Amniotic epithelial cell (primary cell): ENCODE measurements at places on chromosomes 5 and 9.
A peak's percentile ranks its signal among the peaks of the same experiment; 100 is the strongest.

DNA sequence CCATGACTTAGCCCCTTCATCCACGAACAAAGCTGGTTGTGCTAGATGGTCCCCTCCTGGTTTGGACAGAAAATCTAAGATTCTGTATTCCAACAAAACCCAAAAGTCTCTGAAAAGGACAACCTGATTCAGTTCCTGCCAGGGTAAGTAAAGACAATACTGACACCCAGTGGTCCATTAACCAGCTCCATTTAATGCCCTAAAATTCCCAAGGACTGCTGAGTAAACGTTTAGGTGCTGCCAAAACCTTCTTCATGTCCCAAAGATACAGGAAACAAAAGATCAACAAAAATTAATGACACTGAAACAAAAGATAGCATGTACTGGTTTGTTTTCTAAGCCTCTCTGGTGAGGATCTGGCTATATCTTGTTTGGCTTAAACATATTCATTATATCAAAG, 25.3 kb upstream of the PPP1R2B start:
- DNase-seq, result no peak

DNA sequence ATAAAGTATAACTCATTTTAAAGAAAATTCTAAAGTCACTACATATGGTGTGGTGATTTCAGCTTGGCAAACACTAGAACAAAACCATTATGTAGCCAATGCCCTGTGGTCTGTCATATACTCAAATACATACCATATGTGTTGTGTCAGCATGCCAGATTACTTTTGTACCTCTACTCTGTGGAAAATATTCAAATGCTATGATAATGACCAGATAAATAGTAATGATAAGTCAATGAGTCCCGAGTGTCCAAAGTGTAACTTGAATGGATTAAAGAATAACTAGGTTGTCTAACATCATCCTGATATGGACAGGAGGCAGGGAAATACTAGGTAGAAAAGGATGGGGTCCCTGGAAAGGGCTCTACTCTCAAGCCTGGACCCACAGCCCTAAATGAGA, 58.0 kb upstream of the IL6ST start:
- no peak for DNase-seq

DNA sequence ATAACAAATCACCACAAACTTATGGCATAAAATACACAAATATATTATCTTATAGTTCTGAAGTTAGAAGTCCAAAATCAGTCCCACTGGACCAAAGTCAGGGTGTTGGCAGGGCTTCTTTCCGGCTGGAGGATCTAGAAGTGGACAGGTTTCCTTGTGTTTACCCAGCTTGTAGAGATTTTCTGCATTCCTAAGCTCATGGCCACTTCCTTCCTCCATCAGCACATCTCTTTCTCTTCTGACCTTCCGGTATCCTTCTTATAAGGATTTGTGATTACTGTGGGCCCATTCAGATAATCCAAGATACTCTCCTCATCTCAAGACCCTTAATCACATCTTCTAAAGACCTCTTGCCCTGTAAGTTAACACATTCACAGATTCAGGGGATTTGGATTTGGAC, 97.6 kb downstream of the RAB3C start:
- no peak for DNase-seq

DNA sequence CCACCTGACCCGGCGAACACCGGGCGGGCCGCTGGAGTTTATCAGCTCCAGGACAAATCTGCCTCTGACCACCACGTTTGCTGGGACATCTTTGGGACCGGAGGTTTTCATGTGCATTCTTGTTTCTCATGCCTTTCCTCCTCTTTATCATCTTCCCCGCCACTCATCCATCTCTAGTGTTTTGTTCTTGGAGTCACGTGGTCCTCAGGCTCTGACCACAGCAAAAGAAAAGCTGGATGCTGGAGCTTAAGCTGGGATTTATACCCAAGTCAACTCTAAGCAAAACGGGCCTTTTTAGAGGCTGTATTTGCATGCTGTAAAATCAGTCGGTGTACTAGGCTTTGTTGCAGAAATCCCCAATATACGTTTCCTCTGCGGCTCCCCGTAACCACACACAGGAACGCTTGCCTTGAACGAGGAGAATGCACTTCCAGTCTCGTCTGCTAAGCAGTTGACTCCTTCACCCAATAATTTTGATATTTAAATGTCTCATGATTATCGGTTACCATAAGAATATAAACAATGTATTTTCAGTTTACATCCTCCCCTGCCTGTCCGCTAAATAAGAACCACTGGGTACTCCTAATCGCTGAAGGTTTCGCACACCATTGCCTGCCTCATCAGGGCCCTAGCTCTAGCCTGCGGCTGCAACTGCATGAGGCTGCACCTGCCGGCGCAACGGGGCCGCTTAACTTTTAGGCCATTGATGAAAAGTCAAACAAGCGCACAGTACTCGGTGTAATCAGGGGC, 560 bp upstream of the NDUFS6 start:
- peak; percentile 54 for DNase-seq

DNA sequence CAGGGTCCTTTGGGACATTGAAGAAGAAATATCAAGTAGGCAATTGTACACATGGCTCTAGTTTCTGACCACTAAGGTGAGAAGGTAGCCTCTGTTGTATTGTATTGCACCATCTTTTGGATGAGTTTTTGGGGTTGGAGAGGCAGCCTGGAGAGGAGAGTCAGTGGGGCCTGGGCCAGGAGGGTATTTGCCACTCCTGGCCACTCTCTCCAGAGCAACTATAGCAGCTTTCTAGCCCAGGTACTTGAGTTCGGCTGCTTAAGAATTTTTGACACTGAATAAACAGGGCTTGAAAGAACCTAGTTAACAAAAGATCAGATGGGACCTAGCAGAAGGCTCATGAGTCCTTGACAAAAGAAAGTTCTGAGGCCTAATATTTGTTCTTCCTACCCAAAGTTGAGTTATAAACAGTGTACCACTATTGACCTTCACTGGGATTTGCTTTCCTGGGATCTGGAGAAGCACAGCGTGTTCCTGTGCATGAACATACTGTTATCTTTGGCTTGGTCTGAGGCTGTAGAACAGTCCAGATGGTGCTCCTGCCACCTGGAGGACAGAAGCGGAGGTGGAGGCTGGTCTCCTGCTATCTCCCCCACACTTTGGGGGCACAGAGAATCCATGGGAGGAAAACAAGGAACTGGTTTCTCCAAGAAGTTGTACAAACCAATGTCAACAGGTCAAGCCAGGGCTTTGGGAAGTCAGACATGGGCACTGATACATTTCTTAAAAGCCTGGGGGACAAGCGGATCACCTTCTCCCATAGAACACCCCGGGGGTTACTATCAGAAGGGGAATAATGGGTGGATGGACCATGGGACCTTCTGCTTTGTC, 110.4 kb upstream of the LIFR start:
- DNase-seq, result peak; percentile 81

- DNase-seq, result no peak
Measured at GRCh38 chr5:115194676-115195075, 25.0 kb upstream of the TRIM36 start.

DNA sequence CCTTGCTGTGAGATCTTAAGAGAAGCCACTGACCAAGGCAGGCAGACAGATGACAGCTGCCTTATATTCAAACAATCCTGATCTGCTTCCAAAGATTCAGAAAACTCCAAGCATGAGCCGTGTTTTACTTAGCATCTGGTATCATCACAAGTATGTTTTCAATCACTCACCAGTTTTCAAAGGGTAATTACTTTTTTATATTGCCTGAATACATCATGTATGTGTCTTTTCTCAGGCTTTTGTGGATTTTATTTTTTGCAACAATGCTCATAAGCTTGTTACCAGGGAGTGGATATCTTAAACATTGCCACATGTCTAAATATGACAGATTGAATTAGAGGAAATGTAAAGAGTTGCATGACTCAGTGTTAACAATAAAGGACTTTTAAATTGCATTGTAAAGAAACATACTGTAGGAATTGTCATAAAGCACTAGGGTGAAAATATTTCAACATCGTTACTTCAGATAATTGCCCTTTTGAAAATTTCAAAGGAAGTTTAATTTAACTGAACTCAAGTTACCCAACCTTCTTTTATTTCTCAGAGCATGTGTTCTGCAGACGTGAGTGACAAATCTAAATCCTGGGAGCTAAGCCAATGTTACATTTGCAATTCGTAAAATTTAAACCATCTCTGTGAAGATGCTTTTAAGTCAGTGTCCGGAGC, 326.1 kb downstream of the PLK2 start:
- no peak for DNase-seq

GRCh38 chr5:38060354-38060753, 198.0 kb upstream of the EGFLAM start:
- peak; percentile 82 for DNase-seq

DNA sequence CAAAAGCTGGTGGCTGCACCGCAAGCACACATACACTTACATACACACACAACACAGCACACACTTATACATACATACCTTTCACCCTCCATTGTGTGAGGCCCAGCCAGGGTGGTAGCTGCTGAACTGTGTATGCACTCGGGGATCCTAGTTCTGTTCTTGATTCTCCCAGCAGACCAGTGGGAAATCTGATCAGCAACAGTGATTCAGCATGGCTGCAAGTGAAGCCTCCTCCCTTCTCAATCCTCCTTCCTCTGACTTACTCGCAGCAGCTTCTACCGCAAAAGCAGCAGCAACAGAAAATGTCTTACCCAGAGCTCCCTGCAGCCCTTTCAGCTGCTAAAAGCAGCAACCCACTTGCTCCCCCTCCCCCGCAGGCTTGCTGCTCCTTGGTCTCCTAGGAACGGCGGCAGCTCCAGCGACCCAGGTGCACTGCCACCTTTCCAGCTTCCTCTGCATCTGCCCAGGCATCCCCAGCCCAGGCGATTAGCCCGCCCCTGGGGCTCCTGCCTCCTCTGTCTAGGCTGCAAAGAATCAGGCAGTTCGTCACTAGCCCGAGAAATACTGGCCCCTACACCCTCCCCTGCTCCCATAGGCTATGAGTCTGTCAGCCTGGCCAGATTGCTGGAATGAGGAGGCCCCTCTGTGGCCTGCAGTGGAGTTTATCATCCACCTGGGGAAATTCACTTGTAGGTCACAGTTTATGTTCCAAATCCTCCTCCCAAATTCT, at the start of gene KLHL3:
TSS of gene KLHL3 (minus strand) at position 535 of the 730 bp plus-strand sequence. CDS start at position 92, 443 bp downstream.
- DNase-seq, result peak; percentile 50

DNA sequence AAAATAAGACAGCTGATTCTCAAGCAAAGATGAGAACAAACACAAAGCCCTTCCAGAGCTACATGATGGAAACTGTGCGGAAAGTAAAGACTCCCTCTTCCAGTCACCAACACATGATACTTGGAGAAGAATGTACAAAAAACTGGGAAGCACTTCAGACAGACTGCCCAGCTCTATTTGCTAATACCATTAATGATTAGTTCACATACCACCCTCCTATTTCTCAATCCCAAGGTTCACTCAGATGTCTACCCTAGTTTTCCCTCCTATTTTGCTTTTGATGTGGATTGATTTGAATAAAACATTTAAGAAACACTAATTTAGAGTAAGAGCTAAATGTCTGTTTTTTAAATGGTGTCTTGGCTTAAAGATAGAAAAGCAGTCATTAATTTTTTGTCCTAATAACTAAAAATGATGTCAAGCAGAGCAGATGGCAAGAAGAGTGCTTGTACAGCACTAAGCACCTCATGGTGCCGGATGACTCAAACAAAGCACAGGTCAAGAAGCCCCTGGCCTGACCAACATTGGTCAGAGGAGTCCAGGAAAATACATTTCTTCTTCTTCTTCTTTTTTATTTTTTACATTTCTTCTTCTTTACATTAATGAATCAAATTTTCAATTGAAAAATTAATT, 639.4 kb downstream of the PDE4D start:
- no peak for DNase-seq

- no peak for DNase-seq
Measured at GRCh38 chr9:71740199-71740598, 28.1 kb downstream of the CEMIP2 start.
